ENCODE measurements at places on chromosomes 2 and 18.
A peak's percentile ranks its signal among the peaks of the same experiment; 100 is the strongest.

- no peak for DNase-seq
These were observed 301.7 kb downstream of the PAX3 start for GRCh38 chr2:221997100-221997499.

GRCh38 chr2:217680381-217680780 is 322.4 kb downstream of the TNS1 start:
- no peak for DNase-seq

- no peak for DNase-seq
These were observed 14.4 kb upstream of the VRK2 start for GRCh38 chr2:58032016-58032763.

DNA sequence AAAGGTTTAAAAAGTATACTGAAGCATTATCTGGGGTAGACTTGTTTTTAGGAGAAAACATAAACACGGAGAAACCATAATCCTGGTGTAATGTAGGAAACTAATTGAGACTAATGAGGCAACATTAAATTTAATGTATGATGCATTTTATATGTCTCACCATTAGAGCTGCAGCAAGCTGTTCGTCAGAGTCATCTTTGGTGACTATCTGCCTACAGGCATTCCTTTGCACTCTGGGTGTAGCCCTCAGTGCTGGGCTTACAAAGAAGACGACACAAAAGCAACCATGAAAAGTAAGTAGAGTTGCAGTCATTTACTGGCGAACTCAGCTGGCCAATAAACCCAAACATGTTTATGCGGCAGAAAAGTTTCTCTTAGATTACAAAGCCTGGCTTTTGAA is 415.3 kb upstream of the ZEB2 start:
- DNase-seq = no peak

GRCh38 chr18:39702888-39703287 is 2137.3 kb upstream of the CELF4 start:
- no peak for DNase-seq

DNA sequence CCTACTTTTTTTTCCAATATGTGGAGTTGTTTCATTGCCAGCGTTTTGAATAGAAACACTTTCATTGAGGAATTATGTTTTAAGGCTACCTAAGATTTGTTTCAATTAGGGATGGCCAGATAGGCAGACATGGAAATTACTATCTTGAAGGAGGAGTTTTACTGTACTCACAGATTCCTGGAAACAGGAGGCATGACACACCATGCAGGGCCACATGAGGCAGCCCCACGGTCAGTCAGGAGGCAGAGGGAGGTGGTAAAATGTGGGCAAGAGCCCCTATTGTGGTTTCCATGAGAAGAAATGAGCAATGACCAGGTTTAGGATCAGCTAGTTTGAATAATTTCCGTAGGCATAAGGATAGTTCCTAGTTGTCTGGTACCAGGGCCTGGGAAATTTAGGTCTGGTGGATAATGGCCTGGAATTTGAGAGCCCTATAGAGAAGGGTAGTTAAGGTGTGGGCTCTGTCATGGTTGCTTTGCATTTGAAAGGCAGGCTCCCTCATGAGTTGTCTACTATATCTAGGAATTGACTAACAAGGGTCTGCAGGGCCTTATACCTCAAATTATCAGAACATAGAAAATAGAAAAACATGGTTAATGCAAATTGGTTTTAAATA is 360.0 kb upstream of the KCNJ3 start:
- DNase-seq = no peak

DNA sequence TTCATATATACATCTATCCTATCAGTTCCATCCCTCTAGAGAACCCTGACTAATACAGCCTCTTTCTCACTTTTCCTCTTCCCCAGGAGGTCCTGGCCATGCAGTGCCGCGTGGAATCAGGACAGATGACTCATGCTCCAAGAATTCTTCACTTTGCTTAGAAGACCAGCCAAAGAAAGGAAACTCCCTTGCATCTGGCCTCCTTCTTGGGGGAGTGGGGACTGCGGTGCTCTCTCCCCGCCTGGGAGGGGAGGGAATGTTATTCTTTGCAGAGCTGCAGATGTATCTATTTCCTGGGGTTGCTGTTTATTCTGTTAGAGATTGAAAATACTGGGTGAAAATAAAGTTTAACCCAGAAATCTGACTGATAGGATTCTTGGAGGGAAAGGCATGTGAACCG is 111.5 kb upstream of the SH3BP4 start:
- DNase-seq = no peak

- no peak for DNase-seq
These were observed 358.9 kb downstream of the TNS1 start for GRCh38 chr2:217643789-217644301.

DNA sequence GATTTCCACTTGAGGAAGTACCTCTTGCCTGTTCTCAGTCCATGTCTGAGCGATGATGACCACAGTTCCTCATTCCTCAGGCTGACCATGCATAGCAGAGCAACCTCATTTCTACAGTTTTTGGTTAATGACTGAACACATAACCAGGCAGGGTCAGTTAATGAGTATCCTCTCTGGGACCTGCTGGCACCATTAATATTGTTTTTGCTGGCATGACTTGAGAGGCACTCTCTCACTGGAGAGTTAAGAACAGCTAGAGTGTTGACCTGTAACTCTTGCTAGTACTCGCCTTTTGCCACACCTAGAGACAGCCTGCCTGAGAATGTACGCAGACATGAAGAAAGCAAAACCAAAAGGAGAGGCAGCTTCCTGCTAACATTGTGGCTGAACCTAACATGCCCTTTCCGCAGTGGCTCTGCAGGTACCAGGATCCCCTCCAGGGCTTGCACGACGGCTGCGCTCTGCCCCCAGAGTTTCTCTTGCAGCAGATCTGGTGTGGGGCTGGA is 23.9 kb downstream of the PECR start:
- DNase-seq = no peak

DNA sequence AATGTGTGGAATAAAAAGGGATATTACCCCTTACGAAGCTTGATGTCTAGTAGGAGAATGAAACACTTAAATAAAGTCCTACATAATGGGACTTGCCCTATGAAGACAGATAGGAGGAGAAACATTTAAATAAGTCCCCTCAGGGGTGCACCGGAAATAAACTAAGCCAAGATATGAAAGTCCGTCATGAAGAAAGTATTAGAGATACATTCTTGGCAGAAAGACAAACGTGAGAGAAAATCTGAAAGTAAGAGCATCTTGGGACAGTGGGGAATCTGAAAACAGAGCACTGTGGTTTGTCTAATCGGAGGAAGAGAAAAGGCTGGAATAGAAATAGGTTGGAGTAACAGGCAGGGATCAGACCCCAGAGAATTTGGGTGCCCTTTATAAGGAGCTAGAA is 516.9 kb upstream of the DSEL start:
- DNase-seq = no peak

GRCh38 chr2:209834767-209835166 is 63.1 kb downstream of the UNC80 start:
- no peak for DNase-seq

- DNase-seq = no peak
These were observed 359.4 kb upstream of the DSEL start for GRCh38 chr18:67875944-67876343.

DNA sequence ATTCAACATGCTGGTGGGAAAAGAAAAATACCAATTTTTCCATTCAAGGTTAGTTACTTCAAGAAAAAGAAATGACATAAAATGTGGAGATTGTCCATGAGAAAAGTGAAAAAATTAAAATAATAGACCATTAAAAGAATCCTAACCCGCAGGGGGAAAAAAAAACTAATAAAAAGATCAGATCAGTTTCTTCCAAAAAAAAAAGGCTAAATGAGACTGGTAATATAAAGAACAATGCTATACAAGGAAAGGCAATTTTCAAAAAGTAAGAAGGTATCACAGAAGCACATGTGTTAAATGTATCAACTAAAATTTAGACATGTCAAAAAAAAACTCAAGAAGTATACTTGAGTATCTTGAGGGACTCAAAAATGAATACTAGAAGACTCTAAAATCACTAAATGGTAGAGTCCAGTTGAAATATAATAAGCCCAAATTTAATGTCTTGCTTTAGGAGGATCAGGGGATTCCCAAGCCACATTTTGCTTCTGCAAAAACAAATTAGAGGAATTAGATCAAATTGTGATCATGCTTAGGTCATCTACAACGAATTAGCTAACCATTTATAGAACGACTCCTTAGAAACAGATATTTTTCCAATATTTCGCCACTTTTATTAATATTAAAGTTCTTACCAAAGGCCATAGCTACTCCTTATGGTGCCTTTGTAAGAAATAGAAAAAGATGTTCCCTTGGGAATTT is 35.8 kb upstream of the GLS start:
- no peak for DNase-seq

GRCh38 chr2:143558665-143559064 is 429.4 kb downstream of the ARHGAP15 start:
- DNase-seq = no peak

DNA sequence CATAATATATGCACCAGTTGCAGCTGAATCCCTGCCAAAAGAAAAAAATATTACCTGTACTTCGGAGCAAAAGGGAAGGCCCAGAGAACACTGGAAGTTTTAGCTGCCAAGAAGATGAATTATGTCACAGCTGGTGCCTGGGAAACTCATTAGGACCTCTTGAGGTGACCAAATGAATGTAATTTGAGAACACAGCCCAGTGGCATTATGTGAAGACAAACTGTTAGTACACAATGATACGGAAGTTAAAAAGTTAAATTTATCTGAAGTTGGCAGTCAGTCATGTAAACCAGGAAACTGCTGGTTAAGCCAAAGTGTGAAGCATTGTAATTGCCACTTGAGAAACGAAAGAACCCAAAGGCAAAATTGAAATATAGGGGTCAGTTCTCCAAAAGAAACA is 80.7 kb downstream of the EML4 start:
- DNase-seq = peak; percentile 97

DNA sequence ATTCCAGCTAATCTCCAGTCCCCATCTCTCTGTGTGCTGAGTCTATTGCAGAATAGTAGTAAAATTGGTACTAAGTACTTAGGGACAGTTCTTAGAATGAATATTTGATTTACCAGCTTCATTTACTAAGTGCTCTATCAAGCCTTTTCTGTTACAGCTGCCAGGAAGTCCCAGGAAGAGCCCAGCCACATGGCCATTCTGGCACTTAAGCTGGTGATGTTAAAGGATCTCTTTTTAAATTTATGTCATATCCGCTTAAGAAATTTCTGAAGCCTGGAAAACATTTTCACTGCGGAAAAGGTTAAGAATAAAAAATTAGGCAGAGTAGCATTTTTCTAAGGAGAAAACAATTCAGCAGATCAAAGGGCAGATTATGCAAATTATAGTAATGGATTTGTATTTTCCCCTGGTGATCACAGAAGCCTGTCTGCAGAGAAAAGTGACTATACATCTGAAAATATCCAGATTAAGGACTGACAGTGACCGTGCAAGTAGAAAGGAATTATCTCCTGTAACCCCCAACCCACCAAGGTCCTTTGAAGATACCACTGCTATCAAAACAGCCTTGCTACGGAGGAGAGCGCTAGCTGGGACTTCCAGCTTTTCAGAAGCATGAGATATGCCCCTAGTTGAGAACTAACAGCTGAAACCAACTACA is 260.8 kb downstream of the SH3BP4 start:
- DNase-seq = no peak

DNA sequence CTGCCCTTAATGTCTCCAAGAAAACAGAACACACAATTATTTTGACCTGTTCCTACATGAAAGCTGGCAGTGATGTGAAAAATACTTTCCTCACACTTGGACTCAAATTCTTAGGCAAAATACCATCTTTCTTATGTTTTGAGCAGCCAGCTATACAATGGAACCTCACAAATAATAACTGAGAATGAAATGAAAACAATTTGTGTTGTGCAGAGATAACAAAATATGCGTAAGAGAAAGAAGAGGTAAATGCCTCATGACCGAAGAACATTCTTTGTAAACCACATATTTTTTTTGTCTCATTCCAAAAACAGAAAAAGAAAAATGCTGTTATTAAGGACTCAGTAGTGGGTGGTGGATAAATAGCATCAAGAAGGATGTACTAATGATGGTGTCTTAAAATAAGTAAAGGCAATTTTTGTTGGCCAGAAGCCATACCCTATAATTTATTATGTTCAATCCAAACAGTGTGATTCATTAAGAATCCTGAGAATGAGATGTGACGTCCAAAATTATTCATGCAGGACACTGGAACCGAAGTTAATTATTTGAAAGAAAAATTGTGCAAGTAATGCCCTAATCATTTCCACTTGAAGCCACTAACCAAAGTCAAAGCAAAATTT is 193.0 kb upstream of the NETO1 start:
- no peak for DNase-seq

DNA sequence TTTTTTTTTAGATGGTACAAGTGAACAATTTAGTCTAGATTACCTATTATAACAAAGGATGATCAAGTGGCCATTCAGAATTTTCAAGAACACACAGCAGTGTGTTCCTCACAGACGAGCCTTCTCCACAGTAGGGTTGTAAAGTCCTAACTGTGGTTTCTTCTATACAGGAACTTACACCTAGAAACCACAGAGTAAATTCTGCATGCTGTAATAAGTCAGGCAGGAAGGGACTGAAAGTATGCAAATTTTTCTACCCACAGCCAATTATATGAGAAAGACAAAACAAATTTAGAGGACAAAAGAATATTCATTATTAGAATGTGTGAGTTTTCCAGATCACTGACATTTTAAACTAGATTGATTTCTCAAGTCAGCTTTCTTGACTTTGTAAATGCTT is 99.5 kb downstream of the RBMS1 start:
- DNase-seq = no peak

- no peak for DNase-seq
These were observed 6.8 kb downstream of the EDAR start for GRCh38 chr2:108982259-108982679.

- DNase-seq = peak; percentile 17
These were observed 71.1 kb downstream of the DSC3 start for GRCh38 chr18:30971338-30971956.

DNA sequence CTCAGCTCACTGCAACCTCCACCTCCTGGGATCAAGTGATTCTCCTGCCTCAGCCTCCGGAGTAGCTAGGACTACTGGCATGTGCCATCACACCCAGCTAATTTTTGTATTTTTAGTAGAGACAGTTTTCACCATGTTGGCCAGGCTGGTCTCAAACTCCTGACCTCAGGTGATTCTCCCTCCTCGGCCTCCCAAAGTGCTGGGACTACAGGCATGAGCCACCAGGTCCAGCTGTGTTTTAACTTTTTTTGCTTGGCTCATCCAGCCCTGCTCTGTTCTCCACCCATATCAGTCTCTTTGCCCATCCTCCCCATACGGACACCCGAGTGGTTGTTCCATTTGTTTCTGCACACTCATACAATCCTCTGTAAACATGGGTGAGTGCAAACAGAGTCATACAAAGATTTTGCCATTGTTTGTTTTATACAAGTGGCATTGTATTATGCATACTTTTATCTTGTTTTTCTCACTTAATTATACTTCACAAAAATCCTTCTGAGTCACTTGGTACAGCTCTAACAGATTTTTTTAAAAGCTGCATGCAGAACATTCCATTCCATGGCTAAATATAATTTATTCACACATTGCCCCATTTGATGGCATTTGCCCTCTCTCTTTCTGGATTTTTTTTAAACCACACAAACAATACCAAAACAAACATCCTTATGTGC is 5.3 kb downstream of the APOB start:
- no peak for DNase-seq

- no peak for DNase-seq
These were observed 268.2 kb upstream of the SESTD1 start for GRCh38 chr2:179532863-179533278.

- no peak for DNase-seq
These were observed 30.7 kb upstream of the CD302 start for GRCh38 chr2:159828738-159829137.

GRCh38 chr18:354003-354402 is 86.2 kb upstream of the THOC1 start:
- DNase-seq = no peak

GRCh38 chr18:54209471-54210180 is 14.8 kb downstream of the MBD2 start:
- DNase-seq = no peak

All from NCI-H2081 (cell line).